NAMALWA (cell line): ENCODE measurements at places on chromosomes 5 and 9.

- no peak for DNase-seq
Observed at GRCh38 chr5:415928-416635, 26.9 kb upstream of the EXOC3 start.

DNA sequence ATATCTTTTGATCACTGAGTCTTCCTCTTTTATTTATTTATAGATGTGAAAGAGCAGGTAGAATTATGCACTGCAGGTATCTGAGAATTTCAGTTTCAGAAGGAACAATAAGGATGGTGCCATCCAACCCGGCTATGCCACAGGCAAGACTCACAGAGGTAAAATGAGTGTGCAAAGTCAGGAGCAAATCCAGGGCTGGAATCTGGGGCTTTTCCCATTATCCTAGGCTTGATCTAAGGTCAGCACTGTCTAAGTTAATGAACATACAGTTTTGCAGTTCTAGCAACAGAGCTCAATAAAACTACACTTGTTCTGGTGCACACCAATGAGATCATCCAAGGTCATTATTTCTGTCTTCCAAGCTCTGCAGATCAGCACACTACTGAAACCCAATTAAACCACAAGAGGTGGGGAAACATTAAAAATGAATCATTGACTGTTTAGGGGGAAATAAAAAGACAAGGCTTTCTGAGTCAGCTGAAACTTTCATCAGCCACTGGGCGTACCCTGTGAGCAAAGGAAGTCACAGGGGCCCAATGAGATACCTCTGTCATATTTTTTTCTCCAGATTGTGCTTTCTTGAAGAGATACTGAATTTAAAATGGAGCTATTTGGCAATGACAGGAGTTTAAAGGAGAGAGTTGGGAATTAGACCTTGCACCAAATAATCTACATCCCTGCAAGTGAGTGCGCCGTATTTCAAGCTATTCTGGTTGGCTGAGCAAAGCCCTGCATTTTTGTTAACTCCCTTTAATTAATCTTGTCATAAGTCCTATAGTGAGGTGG, 662.2 kb upstream of the ZNF608 start:
- no peak for DNase-seq

GRCh38 chr5:153513156-153513555, 22.7 kb downstream of the GRIA1 start:
- no peak for DNase-seq

- no peak for DNase-seq
Observed at GRCh38 chr9:88174324-88174723, 36.0 kb upstream of the SPATA31C2 start.

DNA sequence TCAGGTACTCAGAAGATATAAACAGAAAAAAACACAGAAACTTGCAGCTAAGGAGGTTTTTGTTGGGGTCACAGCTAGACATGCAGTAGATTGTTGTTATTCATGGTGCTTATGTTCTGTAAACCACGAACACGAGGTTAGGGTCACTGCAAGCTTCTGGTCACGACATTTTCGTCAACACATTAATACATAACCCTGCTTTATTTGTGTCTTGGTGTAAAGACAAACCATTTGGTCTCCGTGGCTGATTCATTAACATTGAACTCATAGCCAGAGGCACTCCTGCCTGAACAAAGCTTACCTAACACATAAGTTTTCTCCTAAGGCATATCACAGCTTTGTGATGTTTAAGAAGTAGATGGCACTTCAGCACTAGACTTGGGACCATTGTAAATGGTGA, 16.9 kb downstream of the TEK start:
- no peak for DNase-seq

DNA sequence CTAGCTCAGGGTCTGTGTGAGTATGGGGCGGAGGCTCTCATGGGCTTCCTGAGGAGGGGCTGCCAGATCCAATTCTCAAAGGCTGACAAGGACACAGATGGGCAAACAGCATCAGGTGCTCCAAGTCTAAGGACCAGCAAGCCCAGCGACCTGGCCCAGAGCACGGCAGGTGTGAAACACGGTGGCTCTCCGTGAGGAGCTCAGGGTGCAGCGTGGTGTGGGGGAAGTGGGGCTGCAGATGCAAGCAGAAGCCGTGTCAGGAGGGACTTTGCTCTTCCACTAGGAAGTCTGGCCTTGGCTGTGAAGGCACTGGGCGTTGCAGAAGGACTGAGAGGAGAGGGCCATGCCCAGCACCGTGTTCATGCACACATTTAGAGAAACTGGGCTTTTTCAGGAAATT, 420.0 kb downstream of the GADD45G start:
- DNase-seq, result no peak

- no peak for DNase-seq
Observed at GRCh38 chr5:370959-371810, 49.7 kb downstream of the AHRR start.

DNA sequence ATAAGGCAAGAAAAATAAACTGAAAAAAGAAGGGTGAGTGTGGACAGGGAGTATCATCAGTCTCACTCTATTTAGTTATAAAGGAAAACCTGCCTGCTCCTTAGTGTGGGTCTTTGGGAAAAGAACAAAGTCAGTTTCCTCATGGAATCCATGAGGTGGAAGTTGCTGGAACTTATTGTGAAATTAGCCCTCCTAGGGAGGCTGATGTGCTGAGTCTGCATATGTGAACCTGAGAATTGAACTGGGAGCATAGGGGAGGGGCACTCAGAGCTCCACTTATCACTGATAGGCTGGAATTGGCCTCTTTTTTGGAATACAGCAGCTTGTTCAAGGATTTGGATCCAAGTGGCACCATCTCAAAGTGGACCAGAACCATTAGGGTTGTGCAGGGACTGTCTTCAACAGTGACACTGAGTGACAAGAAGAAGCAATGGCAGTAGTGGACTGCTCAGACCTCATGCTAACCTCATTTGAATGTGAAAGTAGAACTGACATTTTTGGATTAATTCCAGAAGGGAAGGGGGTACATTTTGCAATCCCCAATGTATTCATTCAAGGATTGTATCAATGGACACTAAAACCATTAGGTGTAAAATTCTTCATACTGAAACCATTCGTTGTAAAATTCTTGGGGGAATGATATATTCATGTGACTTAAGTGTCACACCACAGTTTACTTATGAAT, 103.6 kb upstream of the KLF9 start:
- DNase-seq, result no peak

GRCh38 chr5:129511291-129511690, 51.2 kb downstream of the ADAMTS19 start:
- DNase-seq, result no peak

DNA sequence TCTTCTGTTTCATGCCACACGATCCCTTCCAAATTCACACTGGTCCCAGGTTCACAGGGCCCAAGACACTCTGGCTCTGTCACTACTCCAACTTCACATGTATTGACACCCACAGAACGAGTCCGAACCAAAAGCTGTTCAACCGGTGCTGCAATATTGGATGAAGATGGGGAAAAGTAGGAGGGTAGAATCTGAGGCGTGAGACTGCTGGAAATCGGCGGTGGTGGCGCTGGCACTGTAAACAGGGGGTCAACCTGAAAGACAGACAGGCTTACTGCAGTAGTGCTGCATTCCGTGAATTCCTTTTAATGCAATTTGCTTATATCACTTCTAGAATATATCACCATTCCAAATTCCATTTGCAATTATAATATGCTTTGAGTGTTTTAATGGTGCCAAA, 45.4 kb downstream of the ZNF608 start:
- no peak for DNase-seq

GRCh38 chr5:18091142-18091541, 456.9 kb downstream of the TAF11L14 start:
- DNase-seq, result no peak

GRCh38 chr9:116992865-116993264, 305.8 kb downstream of the TRIM32 start:
- DNase-seq, result no peak

GRCh38 chr5:34521628-34522290, 134.4 kb upstream of the RAI14 start:
- no peak for DNase-seq

DNA sequence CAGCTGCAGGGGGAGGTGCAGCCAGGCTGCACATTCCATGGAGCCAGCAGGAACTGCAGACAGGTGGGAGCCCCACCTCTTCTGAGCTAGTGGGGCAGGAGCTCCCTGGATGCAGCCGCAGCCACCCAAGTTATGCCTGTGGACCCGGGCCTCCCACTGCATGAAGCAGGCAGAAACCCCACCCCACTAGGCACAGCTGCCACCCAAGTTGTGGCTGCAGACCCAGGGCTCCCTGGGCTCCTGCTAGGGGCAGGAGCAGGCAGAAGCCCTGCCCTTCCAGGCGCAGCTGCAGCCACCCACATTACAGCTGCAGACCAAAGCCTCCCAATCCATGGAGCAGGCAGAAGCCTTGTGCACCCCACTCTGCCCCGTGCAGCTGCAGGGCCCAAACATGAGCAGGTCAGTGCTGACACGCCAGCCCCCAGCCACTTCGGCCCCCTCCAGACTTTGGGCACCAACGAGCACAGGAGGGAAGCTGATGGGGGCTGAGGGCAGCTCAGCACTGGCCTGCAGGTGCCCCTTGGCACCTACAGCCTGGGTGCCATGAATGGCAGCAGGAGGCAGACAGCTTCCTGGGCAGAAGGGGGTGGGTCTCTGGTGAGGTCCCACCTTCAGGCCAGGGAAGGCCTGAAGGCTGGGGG, 106.9 kb downstream of the C9orf50 start:
- DNase-seq, result no peak

GRCh38 chr5:54704825-54705224, 187.3 kb downstream of the SNX18 start:
- DNase-seq, result no peak

DNA sequence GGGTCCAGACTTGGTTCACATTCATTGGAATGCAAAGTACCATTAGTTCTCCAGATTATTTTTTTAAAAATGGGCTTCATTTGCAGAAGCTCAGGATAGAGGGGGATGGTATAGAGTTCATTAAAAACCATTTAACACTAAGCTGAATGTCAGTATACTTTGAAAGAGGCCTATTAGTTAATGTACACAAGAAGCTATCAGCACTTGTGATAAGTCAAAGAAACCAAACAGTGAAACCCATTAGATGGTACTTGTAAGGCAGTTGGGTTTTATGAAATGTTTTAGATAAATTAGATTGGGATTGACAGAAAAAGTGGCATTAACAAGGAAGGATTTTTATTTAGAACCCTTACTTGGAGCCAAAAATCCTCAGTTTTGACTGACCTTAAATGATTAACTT, 229.2 kb upstream of the MPDZ start:
- no peak for DNase-seq

DNA sequence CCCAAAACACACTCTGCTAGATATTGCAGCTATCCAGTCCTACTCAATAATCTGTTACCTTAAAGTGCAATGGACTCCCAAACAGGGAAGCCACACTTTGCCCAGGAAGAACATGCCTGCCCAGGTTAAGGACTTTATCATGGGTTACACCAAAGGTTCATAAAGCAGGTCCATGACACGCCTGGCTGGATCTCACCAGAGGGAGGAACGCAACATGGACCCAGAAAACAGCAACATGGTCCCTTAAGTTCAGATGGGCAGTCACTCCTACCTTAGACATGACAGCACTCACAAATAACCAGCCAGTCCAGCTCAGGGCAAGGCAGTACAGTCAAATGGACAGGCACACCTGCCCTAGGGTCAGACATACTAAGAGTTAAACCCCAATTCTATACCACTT, 3.8 kb downstream of the P4HA2 start:
- no peak for DNase-seq

- no peak for DNase-seq
Observed at GRCh38 chr9:95937131-95937530, 61.6 kb downstream of the ERCC6L2 start.

GRCh38 chr5:18036531-18036930, 402.3 kb downstream of the TAF11L14 start:
- no peak for DNase-seq

DNA sequence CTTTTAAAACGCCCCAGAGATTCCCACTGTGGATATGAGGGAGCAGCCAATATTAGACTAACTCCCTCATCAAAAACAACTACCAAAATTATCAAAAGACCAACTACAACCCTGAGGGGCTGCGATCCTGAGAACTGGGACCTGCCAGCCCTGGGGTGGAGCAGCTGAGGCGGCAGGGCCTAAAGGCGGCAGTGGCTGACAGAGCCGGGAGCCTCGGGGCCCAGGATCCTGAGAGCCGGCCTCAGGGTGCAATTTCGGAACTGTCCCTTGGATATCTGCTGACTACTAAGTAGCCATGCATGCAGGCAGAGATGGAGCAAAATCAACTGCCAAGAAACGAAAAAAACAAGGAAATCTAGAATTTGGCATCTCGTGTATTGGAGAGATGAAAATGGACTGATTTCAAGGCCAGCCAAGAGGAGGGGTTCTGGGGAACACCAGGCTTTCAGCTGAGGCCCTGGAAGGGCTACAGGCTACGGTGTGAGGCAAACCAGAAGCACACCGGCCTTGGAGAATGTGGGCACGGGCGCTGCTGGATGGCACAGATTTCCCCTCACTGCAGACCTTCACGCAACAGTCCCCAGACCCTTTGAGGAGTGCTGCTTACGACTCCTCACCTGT, 63.6 kb upstream of the UBAC1 start:
- DNase-seq, result no peak

- no peak for DNase-seq
Observed at GRCh38 chr9:93436218-93436617, 15.3 kb upstream of the FAM120A start.

DNA sequence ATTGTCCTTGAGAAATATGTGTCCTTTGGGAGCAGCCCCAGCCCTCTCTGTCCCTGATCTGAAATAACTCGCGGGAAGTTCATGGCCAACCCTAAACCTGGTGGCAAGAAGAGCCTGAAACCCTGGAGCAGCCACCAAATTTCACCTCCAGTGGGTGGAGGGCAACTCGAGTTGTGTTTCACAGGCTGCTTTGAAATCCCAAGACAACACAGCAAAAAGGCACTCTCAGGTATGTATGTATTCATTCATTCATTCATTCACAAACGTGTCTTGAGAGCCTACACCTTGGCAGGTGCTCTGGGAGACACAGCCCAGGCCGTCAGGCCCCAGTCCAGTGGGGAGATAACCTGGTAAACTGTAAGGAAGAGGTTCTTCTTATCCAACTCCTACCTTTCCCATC, 35.7 kb upstream of the ALDH1B1 start:
- no peak for DNase-seq

GRCh38 chr5:15757619-15758018, 257.6 kb downstream of the FBXL7 start:
- DNase-seq, result no peak
